ENCODE measurements at places on chromosomes 13 and 19.

- DNase-seq: no peak
These were observed 68.4 kb upstream of the ANKRD10 start for GRCh38 chr13:110983241-110983640.

GRCh38 chr13:21676611-21677021 is 5.7 kb downstream of the FGF9 start:
- no peak for DNase-seq

GRCh38 chr13:99605420-99606323 is 104.4 kb downstream of the TM9SF2 start:
- DNase-seq: no peak

GRCh38 chr19:662207-662961 is 630 bp downstream of the RNF126 start:
- DNase-seq: no peak

DNA sequence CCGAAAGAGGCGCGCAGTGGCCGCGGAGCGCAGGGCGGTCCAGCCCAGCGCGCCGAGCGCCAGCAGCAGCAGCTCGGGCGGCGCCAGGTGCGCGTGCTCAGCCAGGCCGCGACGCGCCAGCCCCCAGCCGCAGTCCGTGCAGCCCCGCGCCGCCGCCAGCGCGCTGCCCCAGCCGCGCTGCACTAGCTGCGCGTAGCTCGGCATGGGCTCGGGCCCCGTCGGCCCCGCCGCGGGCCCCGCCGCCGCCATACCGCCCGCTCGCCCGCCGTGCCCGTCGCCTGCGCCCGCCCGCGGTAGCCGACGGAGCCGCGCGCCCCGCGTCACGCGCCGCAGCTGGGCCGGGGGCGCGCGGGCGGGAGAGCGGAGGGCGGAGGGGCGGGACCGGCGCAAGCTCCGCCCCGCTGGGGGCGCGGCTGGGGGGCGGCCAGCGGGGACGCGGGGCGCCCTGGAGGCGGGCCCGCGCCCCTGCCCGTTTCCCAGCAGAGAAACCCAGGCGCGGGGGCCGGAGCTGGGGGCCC is at the start of gene CERS1:
Gene CERS1 (minus strand): TSS at position 335 of the 518 bp plus-strand sequence. CDS start 86 bp downstream, at position 249.
- DNase-seq: no peak

DNA sequence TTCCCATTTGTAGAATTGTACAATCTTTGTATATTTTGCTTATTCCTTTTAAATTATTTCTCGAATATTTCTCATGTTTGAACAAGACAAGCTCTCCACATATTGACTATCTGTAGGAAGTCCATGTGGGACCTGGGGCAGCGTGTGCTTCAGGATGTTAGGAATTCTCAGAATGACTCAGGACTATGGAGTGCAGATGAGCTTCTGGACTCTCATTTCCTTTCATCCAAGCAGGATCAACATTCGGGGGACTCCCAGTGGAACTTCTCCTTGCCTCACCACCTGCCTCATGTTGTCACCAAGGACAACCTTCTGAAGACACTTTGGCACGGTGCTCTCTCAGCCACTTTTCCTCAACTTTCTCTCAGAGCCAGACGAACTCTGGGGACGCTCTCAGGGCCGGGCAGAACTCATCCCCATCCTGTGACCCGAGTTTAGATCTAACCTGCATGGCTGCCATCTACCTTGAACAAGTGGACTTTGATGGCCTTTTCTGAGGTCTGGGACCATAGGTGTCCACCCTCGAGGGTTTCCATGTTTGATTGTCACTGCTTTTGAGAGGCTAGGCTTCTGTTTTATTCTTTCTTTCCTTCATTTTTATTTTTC is 441.7 kb downstream of the IRS2 start:
- DNase-seq: no peak

GRCh38 chr19:33047422-33047821 is 17.3 kb downstream of the RHPN2 start:
- no peak for DNase-seq

DNA sequence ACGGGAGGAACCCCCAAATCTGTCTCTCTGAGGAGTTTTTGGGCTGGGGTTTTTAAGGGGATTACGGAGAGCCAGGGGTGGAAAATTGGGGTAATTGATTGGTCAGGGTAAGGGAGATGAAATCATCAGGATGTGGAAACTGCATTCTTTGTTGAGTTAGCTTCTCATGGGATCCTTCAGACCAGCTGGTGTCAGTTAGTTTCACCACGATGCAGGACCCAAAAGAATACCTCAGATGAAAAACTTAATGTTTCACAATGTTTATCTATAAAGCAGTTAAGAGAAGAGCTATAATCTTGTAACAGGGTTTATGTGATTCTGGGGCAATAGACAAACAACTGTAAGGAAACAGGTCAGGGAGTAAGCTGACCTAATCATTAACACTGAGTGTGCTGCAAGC is 230.8 kb downstream of the POU4F1 start:
- no peak for DNase-seq
